Naive B cell (primary cell): ENCODE measurements at places on chromosomes 13 and 19. TPM values are rescaled to one million over a fixed set of nuclear protein-coding genes. Genes with fewer than 3 reads are reported as not detected.

- no peak for DNase-seq
Measured at GRCh38 chr19:5054551-5055456, 85.9 kb downstream of the KDM4B start.

DNA sequence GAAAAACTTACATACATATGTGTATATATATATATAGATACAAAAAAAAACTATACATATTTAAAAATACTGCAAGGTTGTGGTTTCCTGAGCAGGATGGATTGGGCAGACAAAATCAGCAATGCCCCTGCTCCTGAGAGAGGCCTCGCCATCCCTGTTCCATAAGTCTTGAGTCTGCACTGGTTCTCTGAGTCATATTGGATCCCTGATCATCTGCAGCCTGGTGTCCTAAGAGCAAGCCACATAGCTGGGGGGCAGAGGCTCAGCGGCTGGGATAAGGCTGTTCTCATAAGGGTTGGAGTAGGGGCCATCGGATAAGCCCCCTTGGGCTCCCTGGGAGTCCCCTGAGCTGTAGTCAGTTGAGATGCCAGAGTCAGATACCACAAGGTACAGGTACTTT, 3.3 kb downstream of the SWSAP1 start:
- no peak for DNase-seq

DNA sequence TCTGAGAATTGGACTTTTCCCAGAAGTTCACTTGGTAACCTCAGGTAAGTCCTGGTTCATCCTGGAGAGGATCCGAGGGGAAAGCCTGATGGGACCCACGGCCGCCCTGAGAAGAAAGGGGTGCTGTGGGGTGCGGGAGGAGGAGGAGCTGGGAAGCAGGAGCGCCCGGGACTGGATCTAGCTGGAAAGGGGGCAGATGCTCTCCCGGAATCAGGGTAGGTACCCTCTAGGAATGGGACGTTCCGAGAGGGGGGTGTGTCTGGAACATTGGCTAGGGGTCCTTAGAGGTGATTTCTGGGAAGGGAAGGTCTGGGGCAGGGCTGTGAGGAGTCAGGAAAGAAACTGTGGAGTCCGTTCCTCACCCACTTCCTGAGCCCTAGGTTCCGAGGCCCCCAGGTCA, 38.7 kb upstream of the ZNF492 start:
- DNase-seq = no peak

GRCh38 chr19:5824751-5825150, 14.8 kb downstream of the FUT6 start:
- DNase-seq = no peak

Gene SPACA4
- not detected for polyA plus RNA-seq

DNA sequence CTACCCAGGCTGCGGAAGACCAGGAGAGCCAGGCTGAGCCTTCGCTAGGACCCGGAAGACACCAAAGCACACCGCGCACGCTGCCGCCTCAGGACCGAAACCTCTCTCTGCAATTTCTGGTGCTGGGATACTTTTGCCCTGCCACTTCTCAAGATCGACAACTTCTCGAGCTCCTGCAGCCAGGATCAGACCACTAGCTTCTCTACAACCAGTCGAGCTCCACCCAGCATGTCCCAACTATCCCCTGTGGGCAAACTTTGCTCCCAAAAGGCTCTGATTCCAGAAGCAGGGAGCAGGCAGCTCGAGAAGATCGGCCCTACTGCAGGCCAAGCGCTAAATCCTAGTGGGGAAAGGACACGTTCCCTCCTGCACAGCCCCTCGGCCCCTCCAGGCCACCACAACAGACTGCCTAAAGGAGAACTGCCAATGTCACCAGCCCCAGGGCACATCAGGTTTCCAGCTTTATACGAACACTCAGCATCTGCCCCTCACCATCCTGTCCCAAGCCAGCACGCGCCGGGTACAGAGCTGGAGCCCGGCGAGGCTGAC, 979 bp downstream of the AKAP8 start:
- peak; percentile 33 for DNase-seq

DNA sequence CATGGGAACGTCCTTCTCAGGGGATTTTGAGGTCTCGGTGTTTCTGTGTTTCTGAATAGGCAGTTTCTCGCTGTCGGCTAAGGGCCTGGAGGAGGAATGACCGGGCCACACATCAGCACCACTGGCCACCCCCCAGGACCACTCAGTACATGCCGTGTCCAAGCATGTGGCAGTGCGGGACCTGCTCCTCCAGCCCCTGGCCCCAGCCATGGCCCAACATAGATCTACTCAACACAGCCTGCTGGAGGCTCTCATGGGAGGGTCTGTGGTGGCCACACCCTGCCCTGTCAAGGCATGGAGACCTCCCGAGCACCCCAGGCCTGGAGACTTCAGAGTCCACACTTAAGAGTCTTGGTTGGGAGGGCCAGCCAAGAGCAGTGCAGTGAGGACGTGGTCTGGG, 17.5 kb downstream of the IZUMO4 start:
- DNase-seq = no peak

DNA sequence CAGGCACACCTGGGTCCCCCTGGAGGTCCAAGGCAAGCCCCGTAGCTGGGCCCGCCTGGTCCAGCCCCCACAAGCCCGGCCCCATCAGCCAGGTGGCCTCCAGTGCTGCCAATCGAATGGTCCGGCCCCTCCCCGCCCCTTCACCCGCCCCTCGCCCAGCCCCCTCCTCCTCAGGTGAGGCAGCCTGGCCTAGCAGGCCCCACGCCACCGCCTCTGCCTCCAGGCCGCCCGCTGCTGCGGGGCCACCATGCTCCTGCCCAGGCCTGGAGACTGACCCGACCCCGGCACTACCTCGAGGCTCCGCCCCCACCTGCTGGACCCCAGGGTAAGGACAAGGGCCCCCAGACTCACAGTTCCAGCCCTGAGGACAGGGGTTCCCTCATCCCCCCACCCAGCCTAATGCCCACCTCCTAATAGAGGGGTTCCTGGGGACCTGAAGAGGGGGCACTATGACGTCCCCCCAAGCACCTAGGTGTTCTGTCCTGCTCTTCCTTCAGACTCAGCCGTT, at the start of gene HPN:
Gene HPN, plus strand, starts transcription at position 174 of the 508 bp plus-strand sequence. CDS start 786 bp downstream, outside the sequence.
- no peak for DNase-seq

GRCh38 chr13:78601124-78601873, 2.1 kb downstream of the POU4F1 start:
- no peak for DNase-seq

DNA sequence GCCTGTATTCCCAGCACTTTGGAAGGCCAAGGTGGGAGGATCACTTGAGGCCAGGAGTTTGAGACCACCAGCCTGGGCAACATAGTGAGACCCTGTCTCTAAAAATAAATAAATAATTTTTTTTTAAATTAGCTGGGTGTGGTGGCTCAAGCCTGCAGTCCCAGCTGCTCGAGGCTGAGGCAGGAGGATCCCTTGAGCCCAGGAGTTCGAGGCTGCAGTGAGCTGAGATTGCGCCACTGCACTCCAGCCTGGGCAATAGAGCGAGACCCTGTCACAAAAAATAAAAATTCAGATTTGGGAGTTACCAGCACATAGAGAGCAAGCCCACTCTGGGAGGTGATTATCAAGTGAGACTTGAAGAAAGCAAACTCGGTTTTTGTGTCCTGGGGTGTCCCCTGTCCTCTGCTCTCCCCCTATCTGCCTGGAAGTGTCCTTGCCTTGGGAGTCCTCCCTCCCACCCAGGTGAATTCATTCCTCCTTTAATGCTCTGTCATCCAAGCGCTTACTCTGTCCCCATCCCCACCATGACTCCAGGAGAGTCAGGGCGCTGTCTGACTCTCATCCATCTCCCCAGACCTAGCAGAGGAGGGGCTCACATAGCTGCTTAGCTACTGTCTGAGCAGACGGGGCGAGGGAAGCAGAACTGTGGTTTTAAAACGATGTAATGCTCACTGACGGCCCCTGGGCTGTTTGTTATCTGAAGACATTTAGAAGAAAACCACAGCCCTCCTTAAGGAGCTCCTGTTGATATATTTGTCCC, 146.8 kb downstream of the STK24 start:
- no peak for DNase-seq

Gene OVOL3
- not detected for polyA plus RNA-seq

Gene AKAP11
- polyA plus RNA-seq = 4.6 TPM
